ENCODE measurements at places on chromosomes 5 and 9.

- DNase-seq: no peak
Measured at GRCh38 chr9:18676525-18676924, 202.6 kb downstream of the ADAMTSL1 start.

DNA sequence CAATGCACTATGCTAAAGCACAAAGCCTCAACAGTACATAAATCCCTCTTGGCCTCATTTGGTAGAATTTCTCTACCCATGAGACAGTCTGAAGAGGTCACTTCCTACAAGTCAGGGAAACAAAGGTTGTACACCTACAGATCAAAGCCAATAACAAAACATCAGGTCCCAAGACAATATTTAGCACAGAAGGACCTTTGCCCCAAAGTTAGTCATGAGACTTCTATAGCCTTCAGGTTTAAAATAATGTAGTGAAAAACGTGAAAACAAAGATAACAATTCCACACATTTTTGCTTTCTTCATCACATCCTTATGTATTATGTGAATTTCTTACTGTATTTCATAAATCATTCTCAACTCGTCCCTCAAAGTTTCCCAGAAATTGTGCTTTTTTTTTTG lies 15.8 kb downstream of the AFF4 start:
- DNase-seq: no peak

DNA sequence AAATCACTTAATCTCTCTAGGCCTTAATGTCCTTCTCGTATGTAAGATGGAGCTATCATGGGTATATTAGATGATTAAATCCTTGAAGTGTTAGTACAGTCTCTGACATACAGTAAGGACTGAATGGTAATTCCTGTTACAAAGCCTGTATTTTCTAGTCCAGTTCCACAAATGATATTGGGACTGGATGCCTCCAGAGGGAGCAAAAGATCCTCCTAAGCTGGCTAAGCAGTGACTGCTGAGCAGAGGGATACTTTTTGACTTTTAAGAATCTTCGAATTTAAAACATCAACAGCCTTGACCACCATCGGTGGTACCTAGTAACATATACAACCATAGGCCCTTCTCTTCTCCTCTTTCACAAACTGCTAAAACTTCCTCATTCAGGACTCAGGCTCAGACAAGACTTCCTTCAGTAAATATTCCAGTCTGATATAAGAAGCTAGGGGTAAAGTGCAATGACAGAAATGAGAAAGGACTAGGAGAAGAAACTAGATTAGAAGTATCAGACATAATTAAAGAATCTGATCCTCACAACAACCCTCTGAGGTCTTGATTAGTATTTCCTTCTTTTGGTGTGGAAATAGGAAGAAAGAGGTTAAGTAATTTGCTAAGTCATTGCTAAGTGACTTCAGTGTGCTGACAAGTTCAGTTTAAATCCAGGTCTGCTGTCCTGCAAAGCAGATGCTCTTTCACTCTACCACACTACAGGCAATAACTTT lies 13.9 kb downstream of the PTAR1 start:
- DNase-seq: no peak

DNA sequence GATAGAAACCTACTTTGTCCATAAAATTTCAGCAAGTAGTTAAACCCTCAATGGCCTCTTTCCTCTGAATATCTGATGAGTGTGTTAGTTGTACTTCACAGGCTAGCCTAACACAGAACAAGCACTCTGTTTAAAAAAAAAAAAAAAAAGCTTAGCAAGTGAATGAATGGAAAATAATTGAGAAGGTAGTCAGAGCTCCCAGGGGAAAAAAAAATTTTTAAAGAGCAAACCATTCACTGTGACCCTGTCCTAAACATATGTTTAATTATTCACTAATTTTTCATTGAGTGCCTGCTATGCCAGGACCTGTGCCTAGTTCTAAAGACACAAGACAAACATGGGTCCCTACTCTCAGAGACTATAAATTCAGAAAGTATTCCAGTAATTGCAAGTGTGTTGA lies 69.3 kb downstream of the SH3RF2 start:
- no peak for DNase-seq

DNA sequence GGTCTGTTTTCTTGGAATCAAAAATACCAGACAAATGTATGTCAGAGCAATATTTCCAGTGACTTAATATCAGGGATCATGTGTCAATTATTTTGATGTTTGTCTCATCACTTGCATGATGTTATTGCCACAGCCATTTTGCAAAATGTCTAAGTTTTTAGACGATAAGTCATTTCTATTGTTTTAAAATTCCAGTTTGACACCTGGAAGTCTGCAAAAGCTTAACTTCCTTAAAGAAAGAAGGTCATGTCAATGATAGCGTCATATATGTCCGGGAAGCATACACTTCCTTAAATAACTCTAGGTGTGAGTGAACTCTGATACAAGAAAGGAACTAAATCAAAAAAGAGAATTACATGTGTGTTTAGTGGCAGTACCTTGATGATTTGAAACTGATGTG lies 259.5 kb downstream of the EDIL3 start:
- DNase-seq: no peak

DNA sequence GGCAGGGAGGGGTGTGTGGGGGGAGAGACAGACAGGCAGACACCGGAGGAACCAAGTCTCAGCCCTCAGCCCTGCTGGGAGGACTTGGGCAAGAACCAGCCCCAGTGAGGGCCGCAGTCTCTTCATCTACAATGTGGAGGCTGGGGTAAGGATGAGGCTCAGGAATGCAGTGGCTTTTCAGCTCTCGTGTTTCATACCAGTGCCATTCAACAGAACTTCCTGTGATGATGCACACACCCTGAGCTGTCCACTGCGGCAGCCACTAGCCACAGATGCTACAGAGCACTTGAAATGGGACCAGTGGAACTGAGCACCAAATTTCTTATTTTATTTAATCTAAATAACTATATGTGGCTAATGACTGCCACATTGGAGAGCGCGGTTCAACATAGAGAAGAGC lies 10.7 kb downstream of the CAMK2A start:
- no peak for DNase-seq

DNA sequence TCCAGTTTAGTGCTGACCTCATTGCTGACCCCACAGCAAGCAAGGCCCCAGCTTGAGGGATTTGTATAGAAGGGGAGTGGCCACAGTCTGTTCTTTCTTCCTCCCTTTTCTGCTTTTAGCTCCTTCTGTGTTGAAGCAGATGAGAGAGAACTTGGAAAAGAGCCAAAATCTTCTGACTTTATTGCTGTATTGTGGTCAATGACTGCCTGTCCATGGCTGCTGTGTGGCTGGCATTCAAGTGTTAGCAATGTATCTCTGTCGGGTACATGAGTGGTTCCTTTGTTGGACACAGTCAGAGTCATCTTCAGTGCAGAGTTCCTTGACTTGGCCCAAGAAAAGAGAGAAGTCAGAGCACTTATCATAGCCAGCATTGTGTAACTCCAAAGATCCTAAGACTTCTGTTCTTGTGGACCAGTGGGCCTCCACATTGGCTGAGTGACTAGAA lies 154.1 kb downstream of the LRRC70 start:
- DNase-seq: no peak

DNA sequence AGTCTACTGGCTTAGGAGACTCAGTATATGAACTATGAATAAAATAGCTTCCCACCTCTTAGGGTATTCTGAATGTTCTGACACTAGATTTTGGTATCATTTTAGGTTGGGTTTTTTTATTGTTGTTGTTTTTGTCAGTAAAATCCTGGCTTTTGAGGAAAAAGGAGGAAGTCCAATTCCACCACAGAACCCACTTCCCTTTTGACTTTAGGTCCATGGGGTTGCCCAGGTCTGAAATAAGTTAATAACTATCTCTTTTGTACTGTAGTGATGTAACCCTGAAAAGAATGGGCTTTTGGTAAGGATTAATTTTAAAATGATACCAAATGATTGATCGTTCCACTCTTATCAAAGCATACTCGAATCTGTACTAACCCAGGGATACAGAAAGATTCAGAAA lies 29.1 kb upstream of the IL12B start:
- no peak for DNase-seq

GRCh38 chr9:98538626-98539031 lies 170.1 kb downstream of the GABBR2 start:
- no peak for DNase-seq

GRCh38 chr5:78576376-78576775 lies 72.2 kb downstream of the LHFPL2 start:
- no peak for DNase-seq

DNA sequence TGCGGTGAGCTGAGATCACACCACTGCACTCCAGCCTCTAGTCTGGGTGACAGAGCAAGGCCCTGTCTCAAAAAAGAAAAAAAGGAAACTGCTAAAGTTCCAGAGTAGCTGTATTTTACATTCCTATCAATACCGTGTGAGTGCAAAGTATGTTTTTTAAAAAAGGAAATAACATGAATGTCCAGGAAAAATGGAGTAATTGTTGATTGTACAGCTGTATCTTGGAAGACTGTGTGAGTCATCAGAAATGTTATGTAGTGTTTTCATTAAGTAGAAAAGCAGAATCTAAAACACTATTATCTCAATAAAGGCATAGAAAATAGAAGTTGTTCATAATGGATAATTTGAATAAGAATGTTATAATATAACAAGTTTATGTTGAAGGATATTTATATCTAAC lies 53.9 kb downstream of the ZCCHC7 start:
- DNase-seq: no peak

- peak; percentile 61 for DNase-seq
Measured at GRCh38 chr5:113112435-113112834, 135.8 kb downstream of the DCP2 start.

DNA sequence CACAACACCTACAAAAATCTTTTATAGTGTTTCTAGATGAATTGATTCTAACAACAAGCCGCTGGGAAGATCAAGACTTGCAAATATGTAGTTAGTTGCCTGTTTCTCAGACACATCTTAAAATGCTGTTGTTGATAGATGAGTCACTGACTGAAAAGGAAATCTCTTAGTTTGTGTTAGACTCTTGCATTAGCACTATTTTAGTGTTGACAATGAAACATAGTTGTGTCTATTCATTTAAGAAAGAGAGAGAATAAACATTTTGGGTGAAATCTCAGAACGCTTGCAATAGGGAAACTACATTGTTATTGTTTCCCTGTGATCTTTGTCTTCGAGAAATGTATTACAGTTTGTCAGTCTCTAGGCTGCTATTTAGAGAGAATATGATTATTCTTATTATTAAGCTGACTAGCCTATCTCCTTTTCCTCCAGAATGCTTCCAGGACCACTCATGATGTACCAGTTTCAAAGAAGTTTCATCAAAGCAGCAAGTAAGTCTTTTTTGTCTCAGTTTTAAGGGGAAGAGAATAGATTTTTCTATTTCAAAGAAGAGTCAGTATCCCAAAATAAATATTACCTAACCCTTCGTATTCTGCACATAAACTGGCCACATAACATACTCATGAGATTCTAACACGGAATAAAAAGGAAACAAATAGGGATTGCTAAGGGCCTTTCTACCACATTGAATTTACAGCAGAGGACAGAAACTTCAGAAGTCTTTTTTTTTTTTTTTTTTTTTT lies 285.6 kb downstream of the ARHGAP26 start:
- no peak for DNase-seq

GRCh38 chr9:107905308-107906020 lies 415.9 kb upstream of the KLF4 start:
- peak; percentile 70 for DNase-seq

- no peak for DNase-seq
Measured at GRCh38 chr5:65262096-65262495, 219.6 kb downstream of the ADAMTS6 start.

DNA sequence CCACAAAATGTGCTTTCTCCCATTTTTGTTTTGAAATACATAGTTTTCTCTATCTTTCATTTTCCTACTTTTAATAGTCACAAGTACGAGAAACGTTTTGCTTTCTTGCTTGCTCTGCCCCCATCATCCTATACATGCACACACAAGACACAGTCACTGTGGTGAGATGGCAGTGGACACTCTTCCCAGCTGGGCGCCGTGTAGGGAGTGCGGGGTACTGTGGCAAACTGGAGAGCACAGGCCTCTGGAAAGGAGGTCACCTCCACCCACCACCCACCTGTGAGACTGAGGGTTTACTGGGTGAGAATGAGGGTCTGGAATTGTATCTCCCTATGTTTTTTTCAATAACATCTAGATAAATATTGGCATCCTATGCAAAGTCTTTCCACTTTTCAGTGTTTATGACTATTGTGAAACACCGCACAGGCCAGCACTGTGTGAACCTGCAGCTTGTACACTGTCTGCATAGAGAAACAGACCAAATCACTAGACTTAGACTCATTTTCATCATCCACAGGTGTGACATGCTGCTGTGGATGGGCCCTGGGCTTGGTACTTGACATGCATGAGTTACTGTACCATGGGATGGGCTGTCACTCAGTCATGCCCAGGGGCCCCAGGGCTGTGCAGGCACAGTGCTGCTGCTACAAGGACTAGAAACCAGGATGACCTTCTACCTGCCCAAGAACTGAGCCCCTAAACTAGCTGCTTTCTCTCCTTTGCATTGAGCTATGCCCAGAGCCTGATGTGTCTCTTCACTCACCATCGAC lies 118.1 kb upstream of the LMX1B start:
- no peak for DNase-seq

- no peak for DNase-seq
Measured at GRCh38 chr5:39220280-39221030, 1.1 kb upstream of the FYB1 start.

GRCh38 chr5:172548981-172549687 lies 91.9 kb upstream of the NEURL1B start:
- no peak for DNase-seq

DNA sequence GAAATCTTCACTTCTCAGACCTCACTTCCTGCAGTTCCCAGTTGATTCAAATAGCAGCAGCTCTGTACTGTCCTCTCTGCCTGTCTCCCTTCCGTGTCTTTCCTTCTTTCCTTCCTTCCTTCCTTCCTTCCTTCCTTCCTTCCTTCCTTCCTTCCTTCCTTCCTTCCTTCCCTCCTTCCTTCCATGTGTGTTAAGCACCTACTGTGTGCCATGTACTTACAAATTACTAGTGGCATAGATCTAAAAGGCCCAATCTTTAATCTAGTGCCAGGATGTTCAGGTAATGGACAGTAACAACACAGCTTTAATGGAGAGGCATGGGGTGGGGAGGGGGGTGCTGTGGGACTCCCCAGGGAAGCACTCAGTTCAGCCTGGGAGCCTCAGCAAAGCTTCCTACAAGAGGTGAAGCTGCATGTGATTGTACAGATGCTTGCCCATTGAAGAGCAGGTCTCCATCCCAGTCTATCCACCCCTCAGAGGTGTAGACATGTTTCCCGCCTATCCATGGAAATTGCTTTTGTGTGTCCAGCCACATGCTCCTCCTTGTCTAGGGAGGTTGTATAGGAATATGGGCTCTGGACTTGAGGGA lies 106.0 kb downstream of the RGS3 start:
- DNase-seq: no peak

GRCh38 chr5:67350185-67350584 lies 153.6 kb upstream of the CD180 start:
- no peak for DNase-seq

DNA sequence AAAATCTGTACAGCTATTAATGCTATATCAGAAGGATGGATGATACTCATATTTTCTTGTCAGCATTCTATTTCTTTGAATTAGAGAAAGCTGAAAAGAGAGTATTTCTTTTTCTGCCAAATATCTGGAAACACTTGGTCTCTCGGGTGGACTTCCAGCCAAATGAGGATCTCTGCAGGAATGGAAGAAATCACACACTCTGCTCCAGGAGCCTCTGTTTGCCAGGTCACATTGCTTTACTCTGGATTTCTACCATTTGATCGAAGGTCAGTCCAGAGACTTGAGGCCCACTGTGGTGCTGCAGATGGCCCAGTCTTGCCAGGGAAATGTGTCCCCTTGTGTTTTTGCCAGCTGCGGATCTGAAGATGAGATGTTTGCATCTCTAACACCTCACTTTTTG lies 154.1 kb downstream of the PCSK1 start:
- DNase-seq: peak; percentile 65

All from right hindlimb (tissue), 1 donor.